Psoas muscle (tissue), 8 donors: ENCODE measurements at places on chromosomes 6 and 20.

GRCh38 chr20:54320148-54320607 lies 112.3 kb downstream of the PFDN4 start:
- no peak for DNase-seq

- DNase-seq: no peak
Measured at GRCh38 chr6:170074907-170075306, 216.0 kb downstream of the DLL1 start.

DNA sequence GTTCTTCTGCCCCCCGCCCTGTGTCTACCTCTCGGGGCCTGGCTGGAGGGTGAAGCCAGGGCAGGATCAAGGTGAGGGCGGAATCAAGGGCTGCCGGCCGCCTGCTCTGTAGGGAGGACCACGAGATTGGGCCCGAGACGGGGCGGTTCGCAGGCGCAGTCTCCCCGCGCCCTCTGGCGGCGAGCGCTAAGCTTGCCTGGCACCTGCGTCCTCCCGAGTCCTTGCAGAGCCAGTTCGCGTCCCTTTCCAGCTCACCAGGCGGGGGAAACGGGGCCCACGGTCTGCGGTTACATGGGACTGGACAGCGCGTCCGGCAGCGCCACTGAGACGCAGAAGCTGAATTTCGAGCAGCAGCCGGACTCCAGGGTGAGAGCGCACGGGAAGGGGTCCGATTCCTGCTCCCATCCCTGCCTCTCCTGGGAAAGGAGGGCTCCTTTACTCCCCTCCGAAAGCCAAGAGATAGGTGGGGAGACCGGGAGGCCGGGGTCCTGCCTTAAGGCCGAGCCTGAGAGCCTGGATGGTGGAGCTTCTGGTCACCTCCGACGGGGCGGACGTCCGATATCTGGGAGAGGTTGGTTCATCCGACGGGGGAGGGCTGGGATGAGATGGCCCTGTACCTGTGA lies 3.6 kb upstream of the MATN4 start:
- DNase-seq: peak; percentile 64

- no peak for DNase-seq
Measured at GRCh38 chr6:84860509-84860908, 96.1 kb upstream of the TBX18 start.

DNA sequence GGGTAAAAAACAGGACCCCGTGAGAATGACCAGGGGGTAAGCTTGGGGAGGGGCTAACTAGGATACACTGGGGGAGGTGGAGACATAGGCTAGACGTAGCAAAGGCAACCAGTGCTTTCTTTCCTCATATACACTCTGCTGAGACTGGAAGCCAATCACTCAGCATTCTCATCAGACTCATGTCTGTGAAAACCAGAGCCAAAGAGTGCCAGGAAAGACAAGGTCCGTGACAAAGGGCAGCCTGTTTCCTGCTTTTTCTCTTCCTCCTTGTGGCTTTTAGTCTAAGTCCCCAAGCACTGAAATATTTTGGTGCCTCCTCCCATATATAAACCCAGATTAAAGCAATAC lies 97.9 kb upstream of the NEDD9 start:
- no peak for DNase-seq

DNA sequence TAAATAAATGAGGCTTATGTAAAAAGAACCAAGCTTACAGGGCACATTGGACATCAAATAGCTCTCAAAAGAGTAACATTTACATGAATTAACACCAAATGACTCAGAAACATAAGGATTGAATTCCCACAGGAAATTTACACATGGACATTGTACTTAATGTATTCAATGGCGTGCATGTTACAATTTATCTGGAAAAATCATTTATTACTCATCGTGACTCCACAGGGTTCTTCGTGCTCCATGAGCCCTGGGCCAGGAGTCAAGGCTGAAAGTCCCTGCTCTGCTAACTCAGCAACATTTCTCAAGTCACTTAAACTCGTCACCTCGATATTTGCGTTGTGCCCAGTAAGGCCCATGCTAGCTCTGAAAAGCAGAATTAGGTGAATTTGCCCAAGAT lies 158.5 kb downstream of the PHACTR1 start:
- DNase-seq: no peak
